ENCODE measurements at places on chromosomes 12 and 14. TPM values are rescaled to one million over a fixed set of nuclear protein-coding genes. Genes with fewer than 3 reads are reported as not detected.

Gene PLEKHA5
- 2.1 TPM for total RNA-seq

Gene OASL
- total RNA-seq, result 11.4 TPM

Gene FGF6
- total RNA-seq, result not detected

GRCh38 chr12:4843907-4844306, 65.8 kb upstream of the KCNA1 start:
- no peaks in the 10 kb centered on the region for H3K36me3 ChIP-seq
- DNase-seq, result no peak
- H3K4me1 ChIP-seq, result no peaks in the 10 kb centered on the region
- H3K4me3 ChIP-seq, result no peak overlapping the region

- no peak for DNase-seq
- H3K36me3 ChIP-seq, result no peaks in the 10 kb centered on the region
Observed at GRCh38 chr12:93587611-93588010, 15.1 kb downstream of the SOCS2 start.

GRCh38 chr12:12986775-12987331, 13.2 kb downstream of the HEBP1 start:
- DNase-seq, result no peak
- no peak overlapping the region for H3K4me3 ChIP-seq
- no peak overlapping the region for H3K27ac ChIP-seq
- peaks cover 5% of the 10 kb centered on the region for H3K36me3 ChIP-seq

Measured in activated CD8-positive, alpha-beta T cell treated with anti-CD3 and anti-CD28 coated beads for 36 hours (primary cell).